ENCODE measurements at places on chromosomes 4 and X.

DNA sequence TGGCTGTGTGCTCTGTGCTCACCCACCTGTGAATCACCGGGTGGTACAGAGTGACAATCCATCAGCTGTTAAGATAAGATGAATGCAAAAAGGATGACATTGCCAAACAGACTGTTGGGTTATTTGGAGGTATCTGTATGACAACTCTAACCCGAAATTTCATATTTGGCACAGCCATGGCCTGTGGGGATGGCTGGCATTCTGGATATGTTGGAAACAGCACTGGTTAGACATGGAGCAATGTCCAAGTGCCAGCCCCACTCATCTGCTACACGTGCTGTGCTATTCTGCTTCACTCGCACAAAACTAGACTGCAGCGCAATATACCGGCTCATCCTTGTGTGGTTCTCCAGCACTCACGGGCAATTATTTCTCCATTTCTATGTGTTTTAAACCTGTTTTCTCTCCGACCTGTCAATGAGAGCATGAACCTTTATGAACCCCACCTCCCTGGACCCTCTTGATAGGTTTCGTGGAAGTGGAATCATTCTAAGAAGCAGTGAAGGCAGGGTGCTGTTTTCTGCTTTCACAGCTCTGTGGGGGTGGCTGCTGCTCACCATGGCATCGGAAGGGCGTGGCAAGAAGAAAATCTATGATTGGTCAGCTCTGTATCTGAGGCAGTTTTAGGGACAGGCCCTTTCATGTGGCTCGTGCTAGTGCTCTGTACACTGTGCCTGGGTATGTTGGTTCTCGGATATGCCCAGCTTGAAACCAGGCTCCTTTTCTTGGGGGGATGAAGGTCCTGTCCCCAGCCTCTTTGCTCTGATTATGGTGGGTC, 94.9 kb downstream of the ENPP6 start:
- DNase-seq: no peak

- DNase-seq: no peak
These were observed 13.4 kb downstream of the SLC10A7 start for GRCh38 chr4:146508229-146508939.

GRCh38 chrX:21700967-21701366, 42.8 kb upstream of the KLHL34 start:
- no peak for DNase-seq

DNA sequence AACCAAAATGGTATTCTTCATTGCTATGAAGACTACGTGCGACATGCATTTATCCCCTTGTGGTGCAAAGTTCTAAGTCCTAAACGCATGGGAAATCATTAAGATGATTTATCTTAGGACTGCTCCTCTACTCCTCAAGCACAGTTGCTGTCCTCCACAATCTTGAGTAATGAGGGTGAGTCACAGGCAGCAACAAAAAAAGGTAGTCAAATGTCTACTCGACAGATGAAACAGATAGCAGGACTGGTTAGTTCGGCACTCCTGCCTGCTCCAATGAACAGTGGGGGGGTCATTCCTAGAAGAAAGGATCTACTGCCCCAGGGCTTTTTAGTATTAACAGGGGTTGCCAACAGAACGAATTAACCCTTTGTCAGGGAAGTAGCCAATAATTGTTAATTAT, 233.7 kb upstream of the FGF13 start:
- no peak for DNase-seq

GRCh38 chr4:180134091-180134866, 2108.9 kb upstream of the TENM3 start:
- no peak for DNase-seq

- no peak for DNase-seq
These were observed 24.1 kb upstream of the PI4K2B start for GRCh38 chr4:25209702-25210101.

DNA sequence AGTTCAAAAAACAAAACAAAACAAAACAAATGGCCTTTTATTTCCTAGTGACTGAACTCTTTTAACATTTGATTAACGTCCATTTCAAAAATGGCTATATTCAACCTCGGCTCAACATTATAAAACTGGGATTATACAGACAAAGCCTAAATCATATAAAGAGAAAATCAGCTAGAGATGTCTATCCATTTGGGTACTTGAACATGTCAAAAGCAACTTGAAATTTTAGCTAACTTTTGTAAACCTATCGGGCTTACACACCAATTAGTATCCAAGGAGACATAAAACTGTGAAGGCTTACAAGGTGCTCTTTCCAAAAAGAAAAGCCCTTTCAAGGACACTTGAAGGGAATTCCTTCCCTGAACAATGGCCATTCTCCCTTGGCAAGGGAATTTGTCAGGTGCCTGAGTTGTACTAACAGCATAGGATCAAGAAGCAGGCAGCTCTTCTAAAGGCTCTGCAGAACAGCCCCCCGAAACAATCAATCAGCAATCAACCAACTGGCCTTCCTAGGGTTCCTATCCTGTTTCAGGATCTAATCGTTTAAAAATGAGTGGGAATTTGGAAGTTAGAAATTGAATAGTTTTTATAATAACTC, 633.7 kb upstream of the HTR2C start:
- no peak for DNase-seq

- no peak for DNase-seq
These were observed 25.5 kb downstream of the HMX1 start for GRCh38 chr4:8846046-8846720.

GRCh38 chrX:112826023-112826422, 14.6 kb downstream of the AMOT start:
- DNase-seq: no peak

GRCh38 chr4:38764277-38764676, 18.5 kb downstream of the TLR10 start:
- DNase-seq: no peak

DNA sequence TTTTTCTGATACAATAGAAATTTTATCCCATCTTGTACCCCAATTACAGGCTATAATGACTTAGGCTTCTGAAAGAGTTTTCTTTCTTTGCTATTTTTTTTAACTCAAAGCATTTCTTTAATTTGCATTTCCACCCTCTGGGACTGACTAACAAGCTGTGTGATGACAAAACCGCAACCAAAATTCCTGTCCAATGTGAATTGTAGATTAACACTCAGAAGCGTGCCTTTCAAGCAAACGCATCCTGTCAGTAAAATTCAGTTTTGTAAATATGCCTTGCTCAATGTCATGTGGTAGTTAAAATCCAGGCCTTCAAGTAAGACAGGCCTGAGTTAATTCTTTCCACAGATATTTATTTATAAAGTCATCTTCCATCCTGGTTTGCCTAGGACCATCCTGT, 50.3 kb downstream of the STK32B start:
- no peak for DNase-seq

GRCh38 chr4:27176400-27176799, 315.8 kb downstream of the STIM2 start:
- DNase-seq: no peak

- DNase-seq: no peak
These were observed 115.1 kb upstream of the MXRA5 start for GRCh38 chrX:3461397-3462165.

DNA sequence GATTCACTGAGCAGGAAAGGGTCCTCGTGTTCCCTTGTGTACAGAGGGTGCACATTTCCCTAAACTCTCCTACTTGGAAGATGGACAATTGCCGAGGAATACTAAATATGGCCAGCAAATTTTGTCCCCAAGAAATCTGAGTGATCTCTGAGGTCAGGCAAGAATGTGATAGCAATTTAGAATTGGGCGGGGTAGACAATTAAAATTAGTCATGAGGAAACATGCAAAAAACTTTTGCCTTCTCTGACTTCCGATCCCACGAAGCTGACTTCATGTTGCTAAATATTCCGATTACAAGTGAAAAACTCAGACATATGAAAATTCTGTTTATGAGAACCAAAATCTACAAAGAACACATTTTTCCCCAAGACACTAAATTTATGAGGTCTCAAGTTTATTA, 453.9 kb upstream of the ZFP42 start:
- DNase-seq: no peak

- DNase-seq: no peak
These were observed 129.5 kb downstream of the LARP7 start for GRCh38 chr4:112766422-112766821.

- DNase-seq: peak; percentile 11
These were observed 1.3 kb downstream of the CAMK2D start for GRCh38 chr4:113760094-113760794.

GRCh38 chr4:94746746-94747145, 11.0 kb upstream of the BMPR1B start:
- DNase-seq: no peak

GRCh38 chr4:66572949-66573348, 902.7 kb upstream of the EPHA5 start:
- peak; percentile 92 for DNase-seq

- DNase-seq: no peak
These were observed 230.2 kb downstream of the MID1 start for GRCh38 chrX:10390187-10390586.

DNA sequence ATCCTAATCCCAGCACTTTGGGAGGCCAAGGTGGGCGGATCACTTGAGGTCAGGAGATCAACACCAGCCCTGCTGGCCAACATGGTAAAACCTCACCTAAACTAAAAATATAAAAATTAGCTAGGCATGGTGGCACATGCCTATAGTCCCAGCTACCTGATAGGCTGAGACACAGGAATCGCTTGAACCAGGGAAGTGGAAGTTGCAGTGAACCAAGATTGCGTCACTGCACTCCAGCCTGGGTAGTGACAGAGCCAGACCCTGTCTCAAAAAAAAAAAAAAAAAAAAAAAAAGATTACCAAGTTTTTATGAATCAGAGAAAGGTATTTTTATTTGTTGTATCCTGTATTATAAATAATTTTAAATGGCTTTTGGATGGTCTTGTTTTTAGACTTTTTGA, 15.1 kb downstream of the TRAPPC11 start:
- DNase-seq: no peak

DNA sequence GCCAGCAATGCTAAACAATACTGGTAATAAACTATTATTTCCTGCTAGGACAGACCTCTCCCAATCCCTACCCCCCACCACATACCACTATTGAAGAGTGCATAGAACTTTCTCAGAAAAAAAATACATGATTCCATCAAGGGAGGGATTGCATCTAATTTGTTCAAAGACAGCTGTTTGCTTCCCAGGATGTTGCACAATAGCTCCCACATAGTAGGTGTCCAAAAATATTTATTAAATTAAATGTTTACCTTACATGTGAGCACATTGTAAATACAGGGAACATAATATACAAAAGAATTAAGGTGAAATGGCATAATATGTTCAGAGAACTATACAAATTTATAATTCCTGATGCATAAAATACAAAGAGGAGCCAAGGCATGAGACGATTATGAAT, 1111.8 kb upstream of the LCORL start:
- no peak for DNase-seq

DNA sequence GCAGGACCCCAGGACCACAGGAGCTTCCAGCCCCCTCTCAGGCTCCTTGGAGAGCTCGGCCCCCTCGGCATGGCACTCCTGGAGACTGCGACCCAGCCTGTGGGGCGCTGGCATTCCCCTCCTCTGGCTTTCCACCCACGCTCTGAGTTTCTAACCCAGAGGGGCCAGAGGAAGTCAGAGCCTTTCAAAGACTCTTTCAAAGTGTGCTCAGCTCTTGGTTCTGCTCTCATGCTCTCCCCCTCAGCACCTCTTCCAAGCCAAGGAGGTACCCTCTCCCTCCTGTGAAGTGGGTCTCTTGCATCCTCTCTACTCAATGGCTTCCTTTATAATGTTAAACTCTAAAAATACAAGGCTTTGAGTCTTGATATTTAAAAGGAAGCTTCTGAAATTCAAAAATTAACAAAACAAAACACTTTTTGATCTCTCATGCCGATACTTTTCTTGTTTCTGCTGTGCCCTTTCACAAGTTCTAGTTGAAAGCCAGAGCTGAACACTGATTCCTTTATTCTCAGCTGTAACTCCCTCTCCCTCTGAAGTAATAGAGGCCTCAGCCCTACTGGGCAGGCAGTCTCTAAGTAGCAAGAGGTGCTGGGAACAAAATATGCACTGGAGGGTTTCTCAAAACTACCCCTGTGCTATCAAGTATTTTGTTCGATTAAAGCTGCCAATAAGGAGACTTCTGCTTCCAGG, 82.8 kb downstream of the NAT8L start:
- DNase-seq: no peak

- DNase-seq: no peak
These were observed 69.2 kb downstream of the PRDM5 start for GRCh38 chr4:120853161-120853935.

DNA sequence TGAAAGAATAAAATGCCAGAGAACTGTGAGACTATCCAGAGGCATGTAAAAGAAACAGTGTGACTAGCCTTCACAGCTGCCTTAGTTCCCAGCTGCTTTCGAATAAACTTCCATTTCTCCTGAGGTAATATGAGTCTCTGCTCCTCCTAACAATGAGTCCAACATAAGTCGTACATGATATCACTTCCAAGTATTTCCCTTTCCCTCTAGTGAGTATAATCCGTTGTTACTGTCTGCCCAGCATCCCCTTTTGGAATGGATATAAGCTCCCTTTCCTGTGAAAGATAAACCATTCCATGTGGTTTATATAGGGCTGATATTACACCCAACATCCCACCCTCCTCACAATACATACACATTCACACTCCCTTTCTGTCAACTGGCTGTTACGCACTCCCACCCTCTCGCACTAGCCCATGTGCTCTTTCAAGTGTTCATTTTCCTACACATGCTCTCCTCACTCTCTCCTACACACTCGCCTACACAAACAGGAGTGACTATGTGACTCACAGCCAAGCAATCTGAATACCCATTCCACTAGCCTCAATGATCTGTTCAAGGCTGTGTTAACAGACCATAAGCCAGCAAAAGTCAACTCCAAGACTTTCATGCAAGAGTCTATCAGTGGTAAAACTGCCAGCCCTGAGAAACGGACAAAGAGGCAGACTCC, 5.0 kb downstream of the NAF1 start:
- peak; percentile 36 for DNase-seq

DNA sequence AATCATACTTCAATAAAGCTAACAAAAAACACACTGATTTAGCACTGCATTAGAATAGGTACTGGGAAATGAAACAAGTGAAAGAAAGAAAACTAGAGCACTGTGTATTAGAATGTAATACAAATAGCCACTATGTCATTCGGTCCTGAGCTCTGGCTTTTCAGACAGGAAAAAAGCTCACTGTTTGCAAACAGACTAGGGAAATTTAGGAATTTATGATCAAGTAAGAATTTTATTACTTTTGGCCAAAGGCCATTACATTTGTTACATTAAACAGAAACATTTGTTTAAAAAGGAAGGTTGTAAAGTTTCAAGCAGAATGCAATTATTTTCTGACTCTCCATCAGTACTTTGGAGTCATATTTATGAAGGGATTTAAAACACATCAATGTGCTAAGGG, 68.7 kb downstream of the KLHL8 start:
- DNase-seq: no peak

- DNase-seq: peak; percentile 84
These were observed 170.4 kb upstream of the CASK start for GRCh38 chrX:42093756-42094155.

All from RCC 7860 (cell line).